Activated CD8-positive, alpha-beta memory T cell treated with anti-CD3 and anti-CD28 coated beads for 48 hours (primary cell): ENCODE measurements at places on chromosomes 12 and 14.

GRCh38 chr12:50043854-50044253 is 13.5 kb upstream of the ASIC1 start:
- no peak for DNase-seq

GRCh38 chr12:823028-823698 is 70.8 kb downstream of the WNK1 start:
- DNase-seq: no peak

DNA sequence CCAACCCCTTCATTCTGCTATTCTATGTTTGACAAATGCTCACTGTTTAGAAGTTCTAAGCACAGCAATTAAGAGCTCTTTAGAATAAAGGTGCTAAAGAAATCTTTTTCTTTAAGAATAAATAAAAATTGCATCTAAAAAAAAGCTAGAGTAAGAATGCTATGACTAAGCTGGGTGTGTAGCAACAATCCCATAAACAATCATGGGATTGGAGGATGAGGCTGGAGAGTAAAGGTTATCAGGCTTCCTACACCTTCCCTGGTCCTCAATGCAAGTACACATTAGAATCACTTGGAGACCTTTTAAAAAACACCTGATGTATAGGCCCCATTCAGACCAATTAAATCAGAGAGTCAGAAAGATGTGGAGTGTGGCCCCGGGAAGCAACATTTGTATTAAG is 88.3 kb downstream of the CIT start:
- no peak for DNase-seq

DNA sequence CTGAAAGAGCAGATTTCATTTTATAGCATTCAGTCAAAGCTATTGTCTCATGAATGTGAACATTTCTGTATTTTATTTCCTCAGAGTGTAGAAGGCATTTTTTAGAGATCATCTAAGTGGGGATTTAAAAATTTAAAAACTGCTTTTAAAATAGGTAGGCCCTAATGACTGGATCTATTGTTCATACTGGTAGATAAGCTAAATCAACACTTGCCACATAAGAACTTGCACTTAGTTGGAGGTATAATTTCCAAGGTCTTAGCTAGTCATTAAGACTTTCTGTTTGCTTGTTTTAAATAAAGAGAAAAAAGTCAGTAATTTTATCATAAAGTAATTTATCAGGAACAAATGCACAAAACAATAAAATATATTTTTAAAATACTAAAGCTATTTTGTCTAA is 75.2 kb upstream of the LMO3 start:
- DNase-seq: no peak

DNA sequence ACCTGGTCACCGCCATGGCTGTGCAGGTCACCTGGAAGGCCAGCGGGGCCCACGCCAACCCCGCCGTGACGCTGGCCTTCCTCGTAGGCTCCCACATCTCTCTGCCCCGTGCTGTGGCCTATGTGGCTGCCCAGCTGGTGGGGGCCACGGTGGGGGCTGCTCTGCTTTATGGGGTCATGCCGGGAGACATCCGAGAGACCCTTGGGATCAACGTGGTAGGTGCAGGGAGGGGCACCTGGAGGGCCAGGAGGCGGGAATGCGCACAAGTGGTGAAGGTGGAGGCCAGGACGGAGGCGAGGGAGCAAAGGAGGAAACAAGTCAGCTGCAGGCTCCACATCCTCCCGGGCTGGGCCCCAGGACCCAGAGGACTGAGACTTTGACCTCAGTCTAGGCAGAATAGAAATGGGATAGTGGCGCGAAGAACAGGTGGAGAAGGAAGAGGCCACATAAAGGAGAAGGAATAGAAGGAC is 649 bp downstream of the AQP6 start:
- no peak for DNase-seq

- no peak for DNase-seq
Measured at GRCh38 chr14:85917716-85918115, 387.8 kb downstream of the FLRT2 start.

DNA sequence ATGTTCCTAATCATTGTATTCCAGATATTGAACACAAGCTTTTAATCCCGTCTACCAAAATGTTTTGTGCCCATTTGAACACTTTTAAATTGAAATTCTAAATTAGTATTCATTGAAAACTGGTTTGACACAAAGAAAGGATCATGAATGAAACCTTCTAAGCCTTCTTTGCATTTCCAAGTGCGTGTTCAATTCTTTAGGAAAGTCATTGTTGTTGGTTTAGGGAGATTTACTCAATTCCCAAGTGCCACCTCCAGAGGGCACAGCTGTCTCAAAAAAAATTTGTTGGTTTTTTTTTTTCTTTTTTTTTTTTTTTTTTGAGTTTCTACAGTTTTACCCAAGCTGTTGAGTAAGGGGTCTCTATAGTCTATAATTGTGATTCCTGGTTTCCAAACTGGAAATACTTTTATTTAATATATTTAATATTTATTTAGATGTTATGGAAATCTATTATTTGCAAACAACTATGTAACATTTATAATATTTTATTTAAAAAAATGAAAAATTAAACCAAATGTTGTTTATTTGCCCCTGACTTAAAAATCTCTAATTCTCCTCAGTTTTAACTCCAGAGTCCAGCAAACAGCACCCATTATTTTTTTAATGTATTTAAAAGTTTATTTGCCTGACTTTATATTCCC is 79.9 kb downstream of the NEDD1 start:
- no peak for DNase-seq

DNA sequence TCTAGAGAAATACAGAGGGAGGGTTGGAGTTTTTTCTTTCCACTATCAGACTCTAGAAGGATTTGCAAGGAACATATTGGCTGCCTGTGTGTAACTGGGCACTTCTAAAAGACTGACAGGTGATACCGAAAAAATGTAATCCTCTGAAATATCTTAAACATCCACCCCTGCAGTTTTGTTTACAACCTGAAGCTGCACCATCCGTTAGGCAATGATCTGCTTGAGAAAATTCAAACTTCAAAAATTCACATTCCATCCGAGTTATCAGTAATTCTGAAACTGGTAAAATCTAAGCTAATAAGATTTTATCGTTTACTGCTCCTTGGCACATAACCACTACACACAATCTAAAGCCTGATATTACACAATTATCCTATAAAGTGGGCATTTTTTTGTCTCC is 528.6 kb downstream of the FUT8 start:
- no peak for DNase-seq

DNA sequence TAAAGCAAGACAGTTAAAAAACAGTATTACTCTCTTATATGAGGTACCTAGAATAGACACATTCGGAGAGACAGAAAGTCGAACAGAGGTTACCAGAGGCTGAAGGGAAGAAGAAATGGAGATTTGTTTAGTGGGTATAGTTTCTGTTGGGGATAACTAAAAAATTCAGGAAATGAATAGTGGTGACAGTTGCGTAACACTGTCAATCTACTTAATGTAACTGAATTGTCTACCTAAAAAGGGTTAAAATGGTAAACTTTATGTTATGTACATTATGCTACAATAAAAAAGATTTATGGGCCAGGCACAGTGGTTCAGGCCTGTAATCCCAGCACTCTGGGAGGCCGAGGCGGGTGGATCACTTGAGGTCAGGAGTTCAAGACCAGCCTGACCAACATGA is 30.6 kb upstream of the SLC6A13 start:
- no peak for DNase-seq

DNA sequence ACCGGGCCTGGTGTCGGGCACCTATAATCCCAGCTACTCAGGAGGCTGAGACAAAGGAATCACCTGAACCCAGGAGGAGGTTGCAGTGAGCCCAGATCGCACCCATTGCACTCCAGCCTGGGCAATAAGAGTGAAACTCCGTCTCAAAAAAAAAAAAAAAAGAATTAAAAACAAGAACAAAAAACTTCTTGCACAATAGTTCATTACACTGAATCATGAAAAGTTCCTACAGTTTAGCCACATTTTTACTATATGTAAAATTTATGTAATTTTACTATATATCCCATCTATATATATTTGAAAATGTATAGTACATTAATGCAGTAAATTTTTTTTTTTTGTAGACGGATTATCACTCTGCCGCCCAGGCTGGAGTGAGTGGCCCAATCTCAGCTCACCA is 4.6 kb downstream of the ATP5F1B start:
- DNase-seq: no peak

DNA sequence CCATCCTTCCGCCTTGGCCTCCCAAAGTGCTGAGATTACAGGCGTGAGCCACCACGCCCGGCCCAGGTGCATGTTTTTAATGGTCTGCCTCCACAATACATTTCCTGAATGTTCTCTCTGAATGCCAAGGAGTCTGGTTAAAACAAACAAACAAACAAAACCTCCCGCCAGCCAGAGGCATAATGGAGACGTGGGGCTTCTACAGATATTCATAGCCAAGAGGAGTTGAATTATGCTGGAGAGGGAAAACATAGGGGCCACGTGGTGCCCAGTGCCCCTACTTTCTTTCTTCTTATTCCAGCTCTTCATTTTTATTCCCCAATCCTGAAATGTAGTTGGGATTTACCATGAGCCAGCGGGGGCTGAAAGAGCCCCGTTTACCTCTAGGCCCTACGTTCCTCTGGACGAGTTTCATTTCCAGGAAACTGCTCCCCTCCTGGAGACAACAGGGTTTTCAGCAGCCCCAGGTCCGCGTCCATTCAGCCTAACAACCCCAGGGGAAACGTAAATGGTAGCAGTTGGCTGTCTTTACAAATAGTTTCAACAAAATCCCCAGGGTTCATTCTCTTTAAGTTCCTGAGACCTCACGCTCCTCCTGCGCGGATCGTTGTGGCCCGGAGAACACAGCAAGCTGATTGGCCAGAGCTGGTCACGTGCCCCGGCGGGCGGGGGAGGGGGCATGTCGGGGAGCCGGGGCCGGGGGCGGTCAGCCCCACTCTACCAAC is 108.5 kb upstream of the ESRRB start:
- DNase-seq: no peak

GRCh38 chr12:18837025-18837424 is 99.1 kb downstream of the CAPZA3 start:
- no peak for DNase-seq

DNA sequence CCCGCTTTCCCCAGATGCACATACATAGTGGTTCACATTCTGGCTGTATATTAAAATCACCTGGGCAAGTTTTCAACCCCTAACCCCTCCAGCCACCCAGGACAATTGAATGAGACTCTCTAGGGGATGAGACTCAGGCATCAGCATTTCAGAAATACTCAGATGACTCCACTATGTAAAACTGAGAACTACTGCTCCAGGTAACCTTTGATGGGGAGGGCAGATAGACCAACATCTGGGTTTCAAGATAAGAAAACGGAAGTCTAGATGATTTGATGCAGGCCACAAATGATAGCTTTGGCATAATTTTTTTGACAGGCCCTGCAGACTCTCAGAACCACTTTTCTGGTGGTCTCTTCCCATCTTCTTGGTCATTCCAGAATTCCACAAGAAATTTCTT is 341.1 kb downstream of the EMP1 start:
- no peak for DNase-seq

- DNase-seq: no peak
Measured at GRCh38 chr12:16594797-16595196, 11.2 kb downstream of the LMO3 start.

- no peak for DNase-seq
Measured at GRCh38 chr12:50065726-50066310, 8.4 kb downstream of the ASIC1 start.

- DNase-seq: no peak
Measured at GRCh38 chr12:107115119-107115518, 21.8 kb upstream of the CRY1 start.

- no peak for DNase-seq
Measured at GRCh38 chr12:1716215-1716862, 25.5 kb downstream of the ADIPOR2 start.

GRCh38 chr12:115008929-115009328 is 325.0 kb upstream of the TBX3 start:
- DNase-seq: no peak

GRCh38 chr12:68804657-68805591 is 3.1 kb upstream of the MDM2 start:
- no peak for DNase-seq

- DNase-seq: no peak
Measured at GRCh38 chr12:124968656-124969055, 20.3 kb downstream of the DHX37 start.

GRCh38 chr12:112980491-112981158 is 2.3 kb downstream of the OAS2 start:
- no peak for DNase-seq

DNA sequence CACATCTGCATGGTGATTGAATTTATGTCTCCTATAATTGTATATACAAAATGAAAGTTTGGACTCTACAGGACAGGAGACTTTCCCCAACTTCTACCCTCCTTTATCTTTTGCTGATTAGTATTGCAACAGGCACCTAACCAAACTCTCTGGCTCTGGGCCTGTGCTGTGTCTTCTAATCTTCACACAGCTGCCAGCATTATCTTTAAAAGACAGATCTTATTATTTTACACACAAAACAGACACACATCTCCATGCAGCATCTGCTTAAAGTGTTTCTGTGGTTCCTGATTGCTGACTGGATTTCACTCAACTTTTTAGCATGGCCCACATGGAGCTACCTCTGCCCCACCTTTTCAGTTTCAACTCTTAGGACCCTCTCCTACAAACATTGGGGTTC is 154.9 kb upstream of the PELI2 start:
- DNase-seq: no peak

DNA sequence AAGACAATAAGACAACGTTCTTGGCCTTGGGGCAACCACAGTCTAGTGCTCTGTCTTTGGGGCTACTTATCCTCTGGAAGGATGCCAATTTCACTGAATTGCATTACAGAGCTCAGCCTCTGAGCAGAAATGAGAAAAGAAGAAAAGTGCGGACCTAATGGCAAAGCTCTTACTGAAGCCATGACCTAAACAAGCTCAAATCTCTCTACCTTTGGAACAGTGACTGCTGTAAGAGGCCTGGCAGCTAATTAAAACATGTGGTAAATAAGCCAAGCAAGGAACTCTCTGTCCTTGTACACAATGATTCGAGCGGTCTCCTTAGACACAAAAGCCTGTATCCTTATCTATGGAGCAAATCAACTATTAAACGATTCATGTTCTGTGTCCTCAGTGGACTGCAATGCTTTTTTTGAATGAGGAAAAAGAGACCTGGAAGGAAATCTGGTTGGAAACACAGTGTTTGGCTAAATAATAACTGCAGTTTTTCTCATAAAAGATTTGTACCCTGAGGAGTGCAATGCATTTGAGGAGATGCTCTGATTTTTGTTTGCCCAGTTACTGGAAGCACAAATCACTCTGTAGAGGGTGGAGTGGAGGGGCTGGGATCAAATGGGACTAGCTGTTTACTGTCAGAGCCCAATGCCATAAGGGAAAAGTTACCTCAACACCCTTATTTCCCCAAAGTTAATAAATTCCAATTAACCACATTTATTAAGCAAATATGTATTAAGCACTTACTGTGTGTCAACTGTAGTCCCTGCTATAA is 113.9 kb downstream of the NDUFA12 start:
- DNase-seq: no peak

DNA sequence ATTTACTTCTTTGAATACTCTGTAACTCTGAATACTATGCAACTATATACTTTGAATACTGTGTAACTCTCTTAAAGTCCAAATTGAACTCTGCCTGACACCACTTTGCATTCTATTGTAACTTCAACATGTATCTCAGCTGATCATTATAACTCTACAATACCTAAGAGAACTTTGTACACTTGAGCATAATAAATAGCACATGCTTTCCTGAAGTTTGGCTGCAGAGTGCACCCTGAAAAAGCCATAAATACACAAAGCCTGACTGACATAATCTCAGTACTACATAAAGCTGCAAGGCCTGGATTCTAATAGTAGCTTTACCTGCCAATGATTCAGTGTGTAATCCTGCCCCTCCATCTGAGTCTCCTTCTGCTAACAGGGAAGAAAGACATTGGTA is 21.3 kb upstream of the COX16 start:
- no peak for DNase-seq

- DNase-seq: no peak
Measured at GRCh38 chr12:106301241-106301610, 1.3 kb upstream of the TCP11L2 start.
